A549 treated with dexamethasone at 1 μM for 4 hours (cell line): ENCODE measurements at places on chromosomes 13 and 19. TPM values are rescaled to one million over a fixed set of nuclear protein-coding genes. Genes with fewer than 3 reads are reported as not detected.

The USHBP1 gene
- 0.07 TPM in 1 of 5 replicates, not detected in the others for total RNA-seq

The PRRG2 gene
- total RNA-seq: 0.62 to 0.97 TPM (median 0.64 TPM) in 5 replicates

The VASP gene
- 226 to 268 TPM (median 254 TPM) in 5 replicates for total RNA-seq

The B3GNT8 gene
- 0.10 to 0.25 TPM (median 0.15 TPM) in 4 of 5 replicates, not detected in the other for total RNA-seq

The ZNF556 gene
- 0.01 to 0.19 TPM (median 0.04 TPM) in 5 replicates for total RNA-seq
